ENCODE measurements at places on chromosomes 16 and 17.

DNA sequence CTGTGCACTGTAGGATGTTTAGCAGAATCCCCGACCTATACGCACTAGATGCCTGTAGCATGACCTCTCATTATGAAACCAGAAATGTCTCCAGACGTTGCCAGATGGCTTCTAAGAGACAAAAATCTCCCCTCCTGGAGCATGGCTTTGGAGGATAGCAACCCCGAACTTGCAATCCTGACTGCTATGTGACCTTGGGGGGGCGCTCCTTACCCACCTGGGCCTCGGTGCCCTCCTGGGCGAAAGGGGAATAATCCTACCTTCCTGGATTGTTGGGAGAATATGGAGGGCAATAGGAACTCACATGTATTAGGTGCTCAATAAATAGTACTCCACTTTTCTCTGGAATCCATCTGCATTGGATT lies 8.1 kb downstream of the MRM1 start:
- no peak for DNase-seq

DNA sequence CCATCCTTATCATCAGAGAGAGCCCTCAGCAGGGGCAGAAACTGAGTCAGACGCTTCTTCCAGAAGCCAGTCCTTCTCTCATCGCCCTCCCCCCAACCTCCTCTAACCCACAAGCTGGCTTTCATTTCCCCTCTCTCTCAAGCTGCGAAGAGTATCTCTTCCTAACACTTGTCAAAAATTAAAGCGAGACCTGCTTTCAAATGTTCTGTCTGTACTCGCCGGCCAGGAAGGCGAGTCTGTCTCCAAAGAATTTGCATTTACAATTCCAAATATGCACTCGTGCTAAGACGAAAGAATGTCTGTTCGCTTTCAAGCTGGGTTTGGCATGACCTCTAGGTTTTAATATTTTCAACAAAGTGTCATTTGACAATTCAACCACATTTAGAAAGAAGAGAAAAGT lies 140.4 kb downstream of the RGS9 start:
- no peak for DNase-seq

DNA sequence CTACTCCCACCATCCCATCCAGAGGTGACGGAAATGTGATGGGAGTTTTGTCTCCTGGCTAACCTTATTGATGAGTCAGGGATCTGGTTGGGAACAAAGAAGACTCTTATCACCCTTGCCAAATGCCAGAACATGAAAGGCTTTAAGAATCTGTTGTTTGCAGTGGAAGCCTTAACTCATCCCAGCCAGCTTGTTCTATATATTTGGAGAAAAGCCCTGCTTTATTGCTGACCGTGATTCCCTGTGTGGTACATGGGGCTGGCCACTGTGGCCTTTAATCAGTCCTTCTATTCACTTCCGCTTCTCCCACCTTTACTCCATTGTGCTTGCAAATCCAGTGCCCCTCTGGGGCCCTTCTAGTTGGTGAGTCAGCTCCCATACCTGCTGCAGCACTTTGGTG lies 156.6 kb downstream of the PHKB start:
- DNase-seq: no peak

DNA sequence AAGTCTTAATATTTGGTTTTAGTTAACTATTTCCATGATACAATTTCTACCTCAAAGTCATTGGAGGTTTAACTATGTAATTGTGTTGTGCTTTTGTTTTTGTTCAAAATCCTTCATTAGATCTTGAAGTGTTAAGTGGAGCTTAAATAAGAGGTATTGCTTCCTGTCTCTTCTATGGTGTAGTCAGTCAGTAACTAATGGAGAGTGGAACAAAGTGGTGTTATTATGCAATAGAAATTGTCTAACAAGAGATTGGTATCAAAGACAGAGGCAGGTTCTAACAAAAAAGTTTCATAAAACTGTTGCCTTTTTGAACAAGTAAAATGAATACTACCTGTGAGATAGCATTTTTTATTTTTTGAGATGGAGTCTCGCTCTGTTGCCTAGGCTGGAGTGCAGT lies 45.2 kb downstream of the GRB7 start:
- no peak for DNase-seq

DNA sequence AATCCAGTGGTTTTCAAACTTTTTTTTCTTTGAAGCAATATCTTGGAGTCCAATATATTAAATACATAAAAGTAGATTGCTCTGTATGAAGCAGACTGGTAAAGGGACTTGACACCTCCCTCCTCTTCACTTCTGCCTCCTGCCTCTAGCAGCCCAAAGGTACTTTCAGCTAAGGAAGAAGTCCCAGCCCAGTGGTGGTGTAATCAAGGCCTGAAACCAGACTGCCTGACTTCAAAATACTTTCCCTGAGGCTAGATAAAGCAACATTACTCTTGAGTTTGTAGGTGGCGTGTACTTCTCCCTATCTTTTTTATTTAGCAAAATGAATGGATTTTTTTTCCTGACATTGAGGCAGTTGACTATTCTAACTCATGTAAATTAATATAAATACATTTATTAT lies 122.4 kb upstream of the TMEM97 start:
- no peak for DNase-seq

GRCh38 chr17:35337364-35337763 lies 36.1 kb downstream of the SLFN11 start:
- DNase-seq: no peak

DNA sequence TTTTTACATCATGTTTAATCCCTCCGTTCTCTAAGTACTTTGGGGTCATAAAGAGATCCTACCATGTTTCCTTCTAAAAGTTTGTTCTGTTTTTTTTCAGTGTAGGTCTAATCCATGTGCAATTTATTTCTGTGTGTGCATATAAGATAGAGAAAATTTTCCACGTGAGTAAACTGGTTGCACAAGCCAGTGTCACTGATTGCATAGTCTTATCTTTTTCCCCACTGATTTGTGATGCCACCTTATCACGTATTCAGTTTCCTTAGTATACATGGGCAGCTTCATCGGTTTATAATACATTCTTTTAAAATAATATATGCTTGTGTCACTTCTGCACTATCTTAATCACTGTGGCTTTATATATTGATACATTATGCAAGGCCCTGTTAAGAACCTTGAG lies 49.2 kb downstream of the MRTFB start:
- no peak for DNase-seq

- DNase-seq: no peak
Measured at GRCh38 chr17:34847938-34848337, 113.3 kb downstream of the CCT6B start.

- no peak for DNase-seq
Measured at GRCh38 chr17:10758062-10758461, 28.2 kb upstream of the TMEM220 start.

GRCh38 chr16:27301236-27301861 lies 12.4 kb upstream of the IL4R start:
- no peak for DNase-seq

GRCh38 chr16:29321585-29321984 lies 84.9 kb downstream of the NPIPB11 start:
- no peak for DNase-seq

- no peak for DNase-seq
Measured at GRCh38 chr17:1379930-1380313, 20.1 kb downstream of the YWHAE start.

GRCh38 chr17:5877948-5878347 lies 192.2 kb upstream of the WSCD1 start:
- DNase-seq: no peak

- DNase-seq: no peak
Measured at GRCh38 chr16:54346041-54346440, 59.5 kb upstream of the IRX3 start.

DNA sequence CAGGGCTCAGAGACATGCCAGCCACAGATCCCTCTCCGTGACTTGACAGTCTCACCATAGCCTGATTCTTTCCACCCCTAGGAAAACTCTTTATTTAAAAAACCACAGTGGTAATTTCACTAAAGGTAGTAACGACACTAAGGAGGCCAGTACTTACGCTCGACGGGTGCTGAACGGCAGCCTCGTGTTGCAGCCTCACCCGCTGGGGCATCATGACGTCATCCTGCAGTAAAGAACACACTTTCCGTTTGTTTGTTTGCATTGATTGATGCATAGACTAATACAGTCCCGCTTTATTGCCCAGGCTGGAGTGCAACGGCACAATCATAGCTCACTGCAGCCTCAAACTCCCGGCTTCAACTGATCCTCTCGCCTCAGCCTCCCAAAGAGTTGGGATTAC lies 65.1 kb upstream of the METRNL start:
- DNase-seq: no peak

GRCh38 chr16:912322-912683 lies 58.5 kb downstream of the LMF1 start:
- DNase-seq: no peak

- DNase-seq: no peak
Measured at GRCh38 chr17:73262676-73263642, 1.3 kb upstream of the CPSF4L start.

DNA sequence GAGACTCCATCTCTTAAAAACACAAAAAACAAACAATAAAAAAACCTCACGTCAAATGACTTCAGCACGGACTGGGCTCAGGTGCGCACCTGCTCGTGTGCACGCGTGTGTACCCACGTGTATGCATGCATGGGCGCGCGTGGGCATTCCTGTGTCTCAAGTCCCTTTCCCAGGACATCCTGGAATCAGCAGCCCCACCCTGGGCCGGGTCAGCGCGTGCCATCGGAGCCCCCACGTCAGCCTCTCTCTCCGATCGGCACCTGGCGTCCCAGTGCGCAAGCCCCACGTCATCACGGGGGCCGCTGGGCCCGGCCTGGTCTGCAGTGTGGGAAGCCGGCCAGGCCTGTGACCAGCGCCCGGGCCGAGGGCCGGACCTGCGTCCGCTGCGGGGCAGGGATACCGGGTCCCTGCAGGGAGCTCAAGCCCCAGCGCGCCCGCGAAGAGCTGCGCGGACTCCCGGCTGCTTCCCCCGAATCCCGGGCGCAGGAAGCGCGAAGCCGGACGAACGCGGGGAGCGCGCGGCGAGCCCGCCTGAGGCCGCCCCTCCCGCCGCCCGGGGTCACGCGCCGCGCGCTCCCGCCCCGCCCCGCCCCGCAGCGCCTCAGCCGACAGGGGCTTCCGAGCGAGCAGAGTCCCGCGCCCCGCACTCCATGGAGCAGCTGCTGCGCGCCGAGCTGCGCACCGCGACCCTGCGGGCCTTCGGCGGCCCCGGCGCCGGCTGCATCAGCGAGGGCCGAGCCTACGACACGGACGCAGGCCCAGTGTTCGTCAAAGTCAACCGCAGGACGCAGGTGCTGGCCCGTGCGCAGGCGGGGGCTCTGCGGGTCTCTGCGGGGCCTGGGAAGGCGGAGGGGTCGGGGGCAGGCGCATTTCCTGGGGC lies at the start of gene FN3K:
Gene FN3K, plus strand, starts transcription at position 629 of the 880 bp plus-strand sequence. Its CDS starts 22 bp downstream, at position 651.
- no peak for DNase-seq

DNA sequence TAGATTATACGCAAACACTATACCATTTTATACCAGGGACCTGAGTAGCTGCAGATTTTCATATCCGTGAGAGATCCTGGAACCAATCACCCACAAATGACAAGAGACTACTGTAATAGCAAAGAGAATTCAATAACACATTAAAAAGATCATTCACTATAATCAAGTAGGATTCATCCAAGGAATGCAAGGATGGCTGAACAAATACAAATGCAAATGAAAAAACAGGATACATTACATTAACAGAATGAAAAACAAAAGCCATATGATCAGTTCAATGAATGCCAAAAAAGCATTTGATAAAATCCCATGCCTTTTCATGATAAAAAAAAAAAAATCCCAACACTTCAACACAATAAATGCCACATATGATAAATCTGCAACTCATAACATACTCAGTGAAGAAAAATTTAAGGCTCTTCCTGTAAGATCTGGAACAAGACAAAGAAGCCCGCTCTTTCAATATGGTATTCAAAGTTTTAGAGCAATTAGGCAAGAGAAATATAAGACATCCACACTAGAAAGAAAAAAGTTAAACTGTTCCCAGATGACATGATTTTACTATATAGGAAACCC lies 29.0 kb downstream of the N4BP1 start:
- no peak for DNase-seq

- no peak for DNase-seq
Measured at GRCh38 chr17:73340093-73340596, 28.3 kb upstream of the CDC42EP4 start.

GRCh38 chr16:75997606-75998005 lies 271.3 kb upstream of the CPHXL start:
- DNase-seq: no peak

GRCh38 chr17:45700171-45701090 lies 83.7 kb upstream of the CRHR1 start:
- DNase-seq: no peak

DNA sequence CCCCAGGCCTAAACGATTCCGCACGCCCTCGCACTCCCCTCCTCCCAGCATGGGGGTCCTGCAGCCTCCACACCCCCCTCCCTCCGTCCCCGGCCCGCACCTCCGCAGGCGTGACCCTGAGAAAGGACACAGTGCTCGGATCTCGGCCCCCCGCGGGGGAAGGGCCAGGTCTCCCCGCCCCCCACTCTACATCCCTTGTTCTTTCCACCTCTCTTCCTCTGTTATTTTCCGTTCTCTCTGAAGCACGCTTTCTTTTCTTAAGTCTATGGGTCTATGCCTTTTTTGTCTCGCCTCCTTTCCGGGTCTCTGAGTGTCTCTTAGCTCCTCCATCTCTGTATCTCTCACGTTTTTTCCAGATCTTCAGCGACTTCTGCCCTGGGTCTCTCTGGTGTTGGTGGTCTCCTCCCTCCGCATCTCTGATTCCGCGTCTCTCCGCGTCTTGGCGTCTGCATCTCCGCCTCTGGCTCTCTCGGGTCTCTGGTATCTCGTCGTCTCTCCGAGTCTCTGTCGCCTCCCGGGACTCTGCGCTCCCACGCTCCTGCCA lies 2.1 kb upstream of the HES7 start:
- no peak for DNase-seq

DNA sequence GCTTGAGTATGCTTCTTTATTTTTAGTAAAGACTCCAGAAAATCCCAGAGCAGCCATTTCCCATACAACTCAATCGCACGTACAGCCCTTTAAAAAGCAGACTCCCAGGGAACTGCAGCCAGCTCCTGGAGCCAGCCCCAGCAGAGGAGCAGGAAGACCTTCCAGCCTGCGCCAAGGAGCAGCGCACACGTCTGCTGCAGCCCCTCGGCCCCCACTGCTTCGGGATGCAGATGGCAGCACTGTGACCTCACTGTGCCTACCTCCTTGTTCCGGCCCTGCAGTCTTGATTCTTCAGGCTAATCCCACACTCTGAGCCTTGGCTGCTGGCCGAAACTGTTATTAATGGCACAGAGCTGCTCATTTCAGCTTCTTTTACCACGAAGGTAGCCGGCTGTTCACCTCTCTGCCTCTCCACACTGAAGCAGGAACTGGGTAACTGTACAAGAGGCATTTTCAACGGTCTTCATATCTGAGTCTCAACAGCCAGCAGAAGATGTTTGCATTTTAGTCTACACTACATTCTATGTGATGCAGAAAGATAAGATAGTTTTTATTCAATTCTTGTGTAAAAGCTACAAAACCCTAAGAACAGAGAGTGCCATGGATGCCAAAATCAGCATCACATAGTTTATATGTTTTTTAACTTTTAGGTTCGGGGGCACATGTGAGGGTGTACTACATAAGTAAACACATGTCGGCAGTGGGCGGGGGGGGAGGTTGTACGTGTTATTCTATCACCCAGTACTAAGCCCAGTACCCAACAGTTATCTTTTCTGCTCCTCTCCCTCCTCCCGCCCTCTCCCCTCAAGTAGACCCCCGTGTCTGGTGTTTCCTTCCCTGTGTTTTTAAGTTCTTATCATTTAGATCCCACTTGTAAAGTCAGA lies 130.9 kb downstream of the ANKRD11 start:
- DNase-seq: no peak

GRCh38 chr16:49458243-49458642 lies 84.6 kb downstream of the C16orf78 start:
- no peak for DNase-seq

All from stimulated activated CD4-positive, alpha-beta T cell treated with anti-CD3 and anti-CD28 coated beads, Interleukin-1b, Interleukin-23, amount 100 ng/mL, for 24 hours (primary cell).